ENCODE measurements at places on chromosomes 3 and 15.

DNA sequence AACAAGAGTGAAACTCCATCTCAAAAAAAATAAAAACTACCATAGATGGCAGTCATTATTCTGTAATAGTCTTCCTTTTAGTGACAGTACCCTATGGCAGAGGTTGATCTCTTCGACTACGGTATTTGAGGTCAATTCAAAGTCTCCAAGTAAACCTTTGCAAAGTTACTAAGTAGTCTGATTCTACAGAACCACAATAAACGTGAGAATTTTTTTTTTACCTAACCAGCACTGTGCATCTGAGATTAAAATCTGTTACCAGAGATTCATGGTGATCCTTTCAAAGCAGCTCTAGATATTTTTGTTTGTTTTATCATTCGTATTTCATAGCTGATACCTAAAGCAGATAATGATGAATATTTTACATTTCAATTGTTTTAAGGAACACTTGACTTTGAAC is 86.6 kb upstream of the CHD2 start:
- DNase-seq, result no peak

DNA sequence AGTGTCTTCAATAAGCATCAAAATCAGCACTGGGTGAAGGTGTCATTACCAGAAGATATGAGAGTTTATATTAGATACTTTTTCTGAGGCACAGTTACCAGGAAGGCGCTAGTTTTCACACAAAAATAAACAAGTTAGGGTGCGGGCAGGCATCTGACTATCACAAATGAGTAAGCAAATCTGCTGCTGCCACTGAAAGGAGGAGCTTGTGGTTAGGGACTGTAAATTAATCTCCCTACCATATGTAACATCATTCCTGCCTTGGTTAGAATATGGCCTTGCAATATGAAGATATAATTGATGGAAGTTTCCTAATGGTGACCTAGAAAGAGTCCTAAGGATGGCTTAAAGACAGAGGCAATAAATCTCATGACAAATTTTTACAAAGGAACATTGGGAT is 19.5 kb upstream of the EID1 start:
- DNase-seq, result no peak

DNA sequence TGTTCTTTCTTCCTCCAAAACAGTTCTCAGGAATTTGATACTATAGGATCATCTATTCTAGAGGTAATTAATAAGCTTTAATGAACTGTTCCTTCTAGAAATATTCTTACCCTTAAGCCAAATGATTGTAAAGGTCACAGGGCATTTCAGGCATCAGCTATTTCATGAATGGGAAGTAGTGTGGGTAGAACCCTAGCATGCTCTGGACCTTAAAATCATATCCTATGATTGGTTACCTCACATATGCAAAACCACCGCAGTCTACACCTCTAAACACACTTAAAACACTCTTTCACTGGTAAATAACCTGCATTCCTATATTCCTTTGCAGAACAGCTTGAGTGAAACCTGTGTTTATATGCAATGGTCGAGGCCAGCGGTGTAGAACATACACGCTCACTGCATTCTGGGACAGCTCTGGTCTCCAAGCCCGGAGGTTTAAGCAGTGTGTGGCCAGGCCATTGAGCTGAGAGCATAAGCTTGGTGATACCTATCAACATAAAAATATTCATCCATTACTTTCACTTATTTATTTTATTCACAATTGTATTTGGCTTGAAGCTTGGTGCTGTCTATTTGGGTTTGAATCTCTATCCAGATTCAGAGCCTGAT is 87.7 kb upstream of the RASGRP1 start:
- no peak for DNase-seq

DNA sequence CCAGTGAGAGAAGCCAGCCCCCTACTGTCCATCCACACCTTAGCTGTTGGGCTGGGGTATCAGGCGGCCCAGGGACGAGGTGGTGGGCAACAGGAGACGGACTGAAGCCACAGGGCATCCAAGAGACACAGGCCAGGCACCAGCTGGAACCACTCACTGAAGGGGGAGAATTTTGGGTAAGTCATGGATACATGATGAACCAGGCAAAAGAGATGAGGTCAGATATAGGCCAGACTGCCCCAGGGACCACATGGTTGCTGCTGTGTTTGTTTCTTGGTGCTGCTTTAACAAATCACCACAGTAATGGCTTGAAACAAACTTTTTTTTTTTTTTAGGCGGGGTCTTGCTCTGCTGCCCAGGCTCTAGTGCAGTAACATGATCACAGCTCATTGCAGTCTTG is 66.4 kb downstream of the SEMA5B start:
- DNase-seq, result no peak

DNA sequence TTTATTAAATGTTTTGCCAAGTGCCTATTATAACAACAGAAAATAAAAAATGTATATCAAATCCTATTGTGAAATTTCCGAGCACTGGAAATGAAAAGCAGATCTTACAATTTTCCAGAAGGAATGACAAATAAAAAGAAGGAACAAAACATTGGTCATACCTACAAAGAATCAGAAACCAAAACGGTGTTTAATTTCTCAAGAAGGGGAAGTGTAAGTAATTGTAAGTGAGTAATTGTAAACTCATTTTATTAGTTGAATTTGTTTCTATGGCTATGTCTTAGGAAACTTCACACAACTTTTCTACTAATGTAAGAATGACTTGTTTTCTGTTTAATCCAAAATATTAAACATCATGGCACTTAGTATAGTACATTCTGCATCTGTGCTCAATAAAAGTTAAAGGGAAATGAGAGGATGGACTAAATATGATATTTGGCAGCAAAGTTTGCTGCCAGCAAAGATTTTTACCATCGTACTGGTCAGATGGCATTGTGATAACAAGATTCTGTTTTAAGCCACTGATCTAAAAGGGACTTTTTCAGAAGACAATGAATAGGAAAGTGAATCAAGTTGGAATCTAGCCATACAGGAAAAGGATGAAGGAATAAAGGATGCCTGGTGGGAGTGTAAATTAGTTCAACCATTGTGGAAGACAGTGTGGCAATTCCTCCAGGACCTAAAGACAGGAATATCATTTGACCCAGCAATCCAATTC is 232.4 kb downstream of the NFKBIZ start:
- DNase-seq, result no peak

DNA sequence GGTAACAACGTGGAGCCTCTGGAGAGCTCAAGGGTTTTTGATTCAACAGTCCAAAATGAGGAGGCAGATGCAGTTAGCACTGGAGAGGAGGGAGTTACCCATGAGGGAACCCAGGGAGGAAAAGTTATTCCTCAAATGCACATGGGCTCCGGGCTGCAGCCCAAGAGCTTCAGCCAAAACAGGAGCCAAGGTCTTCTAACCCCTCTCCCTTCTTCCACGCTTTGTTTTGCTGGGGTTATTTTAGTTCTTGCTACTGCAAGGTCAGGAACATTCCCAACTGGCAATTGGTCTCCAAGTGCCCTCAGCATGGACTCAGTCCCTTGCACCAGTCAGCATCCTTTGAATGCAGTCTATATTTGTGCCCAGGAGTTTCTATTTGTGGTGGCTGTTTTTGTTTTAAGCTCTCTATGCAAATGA is 90.0 kb downstream of the TGFBR2 start:
- DNase-seq, result no peak

DNA sequence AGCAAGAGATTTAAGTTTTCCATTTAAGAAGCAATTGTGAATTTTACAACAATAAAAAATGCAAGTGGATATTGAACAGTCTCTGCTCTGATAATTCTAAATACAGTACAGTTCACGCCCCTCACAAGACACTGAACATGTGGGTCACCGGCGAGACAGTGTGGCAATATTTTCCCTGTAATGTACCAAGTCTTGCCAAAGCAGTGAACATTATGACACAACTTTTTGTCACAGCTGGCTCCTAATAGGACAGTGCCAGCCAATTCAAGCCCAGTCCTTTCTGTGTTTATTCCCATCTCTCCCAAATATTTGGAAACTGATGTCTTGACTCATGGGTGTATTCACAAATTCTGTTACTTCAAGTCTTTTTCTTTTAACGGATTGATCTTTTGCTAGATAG is 62.3 kb downstream of the PPARG start:
- no peak for DNase-seq

GRCh38 chr15:100134586-100134985 is 207.2 kb downstream of the ADAMTS17 start:
- DNase-seq, result no peak

DNA sequence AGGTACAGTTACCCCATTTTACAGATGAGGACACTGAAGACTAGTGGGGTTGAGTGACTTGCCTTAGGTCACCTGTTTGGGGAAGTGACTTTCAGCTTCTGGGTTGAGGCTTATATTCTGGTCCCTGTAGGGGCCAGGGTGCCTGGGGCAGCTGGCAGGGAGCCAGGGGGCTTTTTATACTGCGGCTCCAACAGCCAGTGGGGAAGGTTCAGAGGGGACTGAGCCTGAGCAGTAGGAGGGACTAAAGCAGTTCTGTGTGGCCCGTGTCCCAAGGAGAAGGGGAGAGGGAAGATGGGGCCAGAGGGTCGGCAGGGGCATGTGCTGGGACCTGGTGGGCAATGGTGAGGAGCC is 37.7 kb downstream of the SLC6A6 start:
- no peak for DNase-seq

GRCh38 chr15:71444032-71444810 is 328.9 kb downstream of the THSD4 start:
- no peak for DNase-seq

- DNase-seq, result no peak
Observed at GRCh38 chr3:46316206-46316605, 37.7 kb upstream of the CCR2 start.

GRCh38 chr3:175526609-175527280 is 667.6 kb downstream of the NAALADL2 start:
- no peak for DNase-seq

- no peak for DNase-seq
Observed at GRCh38 chr15:59420986-59421618, 16.9 kb upstream of the FAM81A start.

DNA sequence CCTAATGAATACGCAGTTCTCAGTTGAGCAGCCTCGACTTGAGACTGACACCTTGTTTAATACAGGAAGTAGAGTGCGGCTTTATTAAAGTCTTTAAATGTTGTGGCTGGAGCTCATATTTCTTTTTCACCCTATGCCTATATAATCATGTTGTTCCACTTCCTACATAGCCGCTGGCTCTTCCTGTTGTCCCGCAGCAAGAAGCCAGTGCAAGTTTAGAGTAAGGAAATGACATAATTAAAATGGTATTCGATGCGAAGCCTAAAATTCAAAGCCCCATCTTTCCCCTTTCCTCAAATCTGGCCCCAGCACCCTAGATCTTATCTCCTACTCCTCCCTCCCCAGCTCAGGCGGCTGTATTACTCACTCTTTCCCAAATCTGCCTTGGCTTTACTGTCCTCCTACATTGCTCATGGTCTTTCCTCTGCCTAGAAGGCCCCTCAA is 7.5 kb upstream of the PHLDB2 start:
- DNase-seq, result peak; percentile 49

DNA sequence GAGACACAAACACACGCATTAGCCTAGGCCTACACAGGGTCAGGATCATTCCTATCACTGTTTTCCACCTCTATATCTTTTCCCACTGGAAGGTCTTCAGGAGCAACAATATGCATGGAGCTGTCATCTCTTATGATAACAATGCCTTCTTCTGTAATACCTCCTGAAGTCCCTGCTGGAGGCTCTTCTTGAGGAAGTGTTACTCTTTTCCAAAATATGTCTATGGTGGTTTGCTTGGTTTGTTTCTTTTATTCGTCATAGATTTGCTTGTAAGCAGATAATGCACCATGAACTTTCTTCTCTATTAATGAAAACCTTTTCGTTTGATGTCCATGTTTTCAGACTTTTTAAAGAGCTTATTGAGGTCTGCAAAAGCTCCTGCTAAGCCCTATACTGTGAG is 109.3 kb downstream of the GMPS start:
- no peak for DNase-seq

DNA sequence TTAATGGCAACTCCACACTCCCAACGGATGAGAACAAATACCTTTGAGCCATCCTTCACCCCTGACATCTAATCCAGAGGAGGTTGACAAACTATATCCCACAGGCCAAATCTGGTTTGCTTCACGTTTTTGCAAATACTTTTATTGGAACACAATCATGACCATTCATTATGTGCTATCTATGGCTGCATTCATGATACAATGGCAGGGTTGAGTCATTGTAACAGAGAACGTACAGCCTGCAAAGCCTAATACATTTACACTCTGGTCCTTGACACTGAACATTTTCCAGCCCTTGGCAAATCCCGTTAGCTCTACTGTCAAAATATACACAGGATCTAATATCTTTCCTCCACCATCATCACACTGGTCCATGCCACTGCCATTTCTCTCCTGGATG is 7.6 kb upstream of the PRICKLE2 start:
- DNase-seq, result no peak

DNA sequence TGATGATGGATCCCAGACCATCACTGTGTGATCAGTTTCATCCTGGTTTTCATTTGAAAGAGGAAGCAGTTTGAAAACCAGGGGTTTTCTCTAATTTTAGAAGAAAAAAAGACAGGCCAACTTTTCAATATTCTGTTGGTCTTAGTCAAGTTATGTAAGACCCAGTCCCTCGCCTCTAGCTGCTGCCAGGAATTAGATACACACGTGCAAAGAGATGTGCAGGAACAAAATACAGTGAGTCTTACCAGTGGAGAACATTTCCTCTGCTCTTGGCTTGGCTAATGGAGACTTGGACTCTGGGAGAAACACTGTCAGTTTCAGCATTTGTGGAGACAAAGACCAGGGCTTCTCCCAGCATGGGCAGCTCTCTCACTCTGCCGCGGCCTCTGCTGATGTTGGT is 214.9 kb upstream of the C2CD4B start:
- DNase-seq, result no peak

DNA sequence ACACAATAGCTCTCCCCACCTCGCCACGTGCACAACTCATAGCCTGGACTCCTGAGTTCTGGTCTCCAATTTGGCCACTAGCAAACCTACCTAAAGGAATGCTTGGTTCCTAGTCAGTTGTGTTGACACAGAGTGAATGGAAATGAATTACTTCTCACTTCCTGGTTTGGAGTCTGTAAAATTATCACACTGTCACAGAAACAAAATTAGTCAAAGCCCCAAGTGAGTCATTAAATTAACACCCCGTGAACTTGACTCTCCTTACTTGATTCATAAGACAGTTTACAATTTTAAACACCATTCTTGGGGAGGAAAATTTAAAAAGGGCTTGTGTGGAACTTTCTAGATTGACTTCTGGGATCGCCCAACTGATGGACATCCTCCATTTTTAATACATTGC is 276.2 kb upstream of the CTNNB1 start:
- no peak for DNase-seq

- DNase-seq, result no peak
Observed at GRCh38 chr15:33801954-33802353, 166.3 kb upstream of the CHRM5 start.

DNA sequence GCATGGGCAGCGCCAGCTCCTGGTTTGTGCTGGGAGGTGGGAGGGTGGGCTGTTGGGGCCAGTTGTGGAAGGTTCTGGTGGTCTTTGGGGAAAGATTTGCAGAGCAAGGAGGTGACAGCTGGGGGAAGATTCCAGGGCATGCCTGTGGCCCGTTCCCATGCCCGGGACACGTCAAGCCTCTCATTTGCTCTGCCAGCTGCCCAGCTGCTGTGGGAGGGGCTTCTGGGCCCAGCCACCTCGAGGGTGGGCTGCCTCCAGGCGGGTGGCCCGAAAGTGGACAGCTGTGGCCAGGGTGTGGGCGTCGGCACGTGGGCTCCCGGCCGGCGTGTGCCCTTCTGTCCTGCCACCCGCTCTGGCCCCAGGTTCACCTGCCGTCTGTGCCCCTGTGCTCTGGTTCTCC is 17.2 kb downstream of the PLXNA1 start:
- no peak for DNase-seq

- DNase-seq, result no peak
Observed at GRCh38 chr15:33211176-33211808, 16.8 kb upstream of the FMN1 start.

Measured in amniotic stem cell (primary cell).